Skeletal muscle tissue (tissue), 5 donors: ENCODE measurements at places on chromosomes 4 and X. TPM values are rescaled to one million over a fixed set of nuclear protein-coding genes. Genes with fewer than 3 reads are reported as not detected.

The XAGE1A gene
- total RNA-seq = not detected

The MAOA gene
- 1.6 TPM for total RNA-seq

The USP17L12 gene
- total RNA-seq = not detected

The AVPR2 gene
- total RNA-seq = 1.0 TPM

The CDK16 gene
- total RNA-seq = 38.6 TPM

The MAPK10 gene
- 8.9 TPM for total RNA-seq

The HHIP gene
- 8.4 TPM for total RNA-seq

The PRICKLE3 gene
- total RNA-seq = 2.6 TPM

The RTL9 gene
- total RNA-seq = 0.52 TPM

The ARHGEF6 gene
- 25.6 TPM for total RNA-seq

The S100G gene
- not detected for total RNA-seq

The ADH7 gene
- not detected for total RNA-seq

The ADAMTS3 gene
- 2.1 TPM for total RNA-seq

The POU4F2 gene
- not detected for total RNA-seq

The ATP2B3 gene
- 0.52 TPM for total RNA-seq

The DRD5 gene
- total RNA-seq = under 0.01 TPM

The IL1RAPL2 gene
- 1.0 TPM for total RNA-seq

The VCX3A gene
- not detected for total RNA-seq

The NDST4 gene
- 2.6 TPM for total RNA-seq

The PTPN13 gene
- 21.9 TPM for total RNA-seq

The F8A2 gene
- total RNA-seq = not detected

The ASMT gene
- not detected for total RNA-seq

The RHOH gene
- total RNA-seq = 1.0 TPM

The BMPR1B gene
- total RNA-seq = 22.4 TPM

The CENPVL1 gene
- total RNA-seq = not detected

The AWAT1 gene
- total RNA-seq = not detected

The TBC1D9 gene
- 22.4 TPM for total RNA-seq

The PCDH7 gene
- total RNA-seq = 33.4 TPM

The MTMR1 gene
- total RNA-seq = 42.8 TPM

The LETM1 gene
- total RNA-seq = 32.4 TPM

The SERPINA7 gene
- total RNA-seq = not detected

The CFAP99 gene
- total RNA-seq = not detected

The SMIM31 gene
- not detected for total RNA-seq

The PLP1 gene
- total RNA-seq = 41.8 TPM

The ASB11 gene
- total RNA-seq = 15.1 TPM
